ENCODE measurements at places on chromosomes 5 and 9.
A peak's percentile ranks its signal among the peaks of the same experiment; 100 is the strongest.

DNA sequence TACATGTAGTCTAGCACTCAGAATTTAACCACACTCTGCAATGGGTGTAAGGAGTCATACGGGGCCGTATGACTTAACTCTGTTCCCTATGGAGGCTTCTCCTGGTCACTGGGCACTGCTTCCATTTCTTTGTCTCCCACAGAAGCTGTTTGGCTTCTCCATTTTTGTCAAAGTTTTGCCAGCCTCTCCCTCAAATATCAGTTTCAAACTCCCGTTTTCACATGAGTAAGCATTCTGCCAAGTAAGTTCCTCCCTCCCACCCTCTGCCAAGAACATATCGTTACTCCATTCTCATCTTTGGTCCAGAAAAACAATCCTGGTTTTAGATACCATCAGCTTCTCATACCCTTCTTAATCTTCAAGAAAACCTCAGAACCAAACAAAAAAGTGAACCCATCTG lies 6.1 kb downstream of the AFAP1L1 start:
- no peak for DNase-seq

DNA sequence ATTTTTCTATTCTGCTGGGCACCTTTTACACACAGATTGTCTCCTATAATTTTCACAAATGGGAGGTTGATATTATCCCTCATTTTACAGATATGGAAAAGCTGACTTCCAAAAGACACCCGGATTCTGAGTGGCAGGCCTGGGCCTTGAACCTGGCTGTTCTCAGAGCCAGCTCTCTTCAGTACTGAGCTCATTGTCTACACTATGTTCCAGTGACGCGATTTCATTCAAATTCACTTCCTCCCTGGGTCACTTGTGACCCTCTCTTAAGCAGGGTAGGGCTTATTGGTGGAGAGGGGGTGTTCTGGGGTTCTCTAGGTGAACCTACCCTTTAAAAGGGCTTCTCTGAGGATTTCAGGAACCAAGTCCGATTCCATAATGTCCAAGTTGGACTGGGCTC lies 70.2 kb downstream of the ANKRD33B start:
- no peak for DNase-seq

DNA sequence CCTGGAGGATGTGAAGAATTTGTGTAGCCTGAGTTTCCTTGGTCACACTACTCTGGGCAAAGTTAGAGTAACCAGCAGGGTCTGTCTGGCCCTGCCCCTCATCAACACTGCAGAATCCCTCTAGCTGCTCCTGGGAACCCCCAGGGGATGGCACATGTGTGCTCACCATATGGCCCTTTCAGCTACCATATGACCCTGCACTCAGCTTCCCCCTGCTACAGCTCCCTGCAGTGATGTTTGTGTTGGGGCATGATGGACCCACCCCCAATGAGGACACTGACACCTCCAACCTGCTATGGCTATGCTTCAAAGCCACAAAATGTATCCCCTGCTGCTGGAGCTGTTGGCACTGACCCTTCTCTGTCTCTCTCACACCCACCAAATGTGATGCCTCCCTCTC lies 152.7 kb downstream of the SNX18 start:
- no peak for DNase-seq

- peak; percentile 62 for DNase-seq
Observed at GRCh38 chr5:10453545-10453944, 11.9 kb downstream of the ROPN1L start.

GRCh38 chr5:10279925-10280720 lies 27.6 kb downstream of the CMBL start:
- no peak for DNase-seq

GRCh38 chr5:56142614-56143372 lies 90.3 kb downstream of the ANKRD55 start:
- no peak for DNase-seq

GRCh38 chr5:83509540-83509939 lies 38.0 kb downstream of the VCAN start:
- DNase-seq: peak; percentile 39

- peak; percentile 38 for DNase-seq
Observed at GRCh38 chr9:15513335-15513734, 2.6 kb upstream of the PSIP1 start.

- DNase-seq: no peak
Observed at GRCh38 chr5:61704289-61704688, 372.2 kb downstream of the ZSWIM6 start.

DNA sequence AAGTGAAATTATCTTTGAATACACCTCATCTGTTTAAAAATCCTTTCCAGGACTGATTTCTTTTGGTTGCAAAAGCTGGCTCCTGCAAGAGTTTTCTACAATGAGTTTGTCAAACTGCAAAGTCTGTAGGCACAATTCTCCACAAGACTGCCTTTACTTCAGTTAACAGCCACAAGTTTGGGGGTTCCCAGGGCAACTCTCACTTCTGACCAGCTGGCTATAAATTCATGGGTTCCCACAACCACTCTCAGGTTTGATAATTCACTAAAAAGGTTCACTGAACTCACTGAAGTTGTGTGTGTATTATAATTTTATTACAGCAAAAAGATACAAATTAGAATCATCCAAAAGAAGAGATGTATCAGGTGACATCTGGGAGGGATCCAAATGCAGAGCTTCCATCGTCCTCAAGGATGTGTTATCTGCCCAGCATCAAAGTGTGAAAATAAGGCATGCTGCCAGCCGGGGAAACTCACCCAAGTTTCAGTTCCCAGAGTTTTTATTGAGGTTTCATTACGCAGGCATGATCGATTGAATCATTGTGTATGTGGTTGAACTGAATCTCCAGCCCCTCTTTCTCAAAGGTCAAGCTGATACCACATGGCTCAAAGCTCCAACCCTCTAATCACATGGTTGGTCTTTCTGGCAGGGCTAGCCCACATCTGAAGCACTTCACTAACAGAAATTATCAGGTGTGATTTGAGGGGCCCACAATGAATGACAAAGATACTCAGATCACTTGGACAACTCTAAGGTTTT lies 19.0 kb upstream of the PSIP1 start:
- DNase-seq: no peak

GRCh38 chr9:764986-765385 lies 76.5 kb upstream of the DMRT1 start:
- no peak for DNase-seq

GRCh38 chr5:104778-105296 lies 12.9 kb downstream of the PLEKHG4B start:
- no peak for DNase-seq

- DNase-seq: peak; percentile 46
Observed at GRCh38 chr9:87324613-87325194, 173.0 kb upstream of the DAPK1 start.

- DNase-seq: no peak
Observed at GRCh38 chr5:53649352-53649751, 88.9 kb downstream of the NDUFS4 start.

DNA sequence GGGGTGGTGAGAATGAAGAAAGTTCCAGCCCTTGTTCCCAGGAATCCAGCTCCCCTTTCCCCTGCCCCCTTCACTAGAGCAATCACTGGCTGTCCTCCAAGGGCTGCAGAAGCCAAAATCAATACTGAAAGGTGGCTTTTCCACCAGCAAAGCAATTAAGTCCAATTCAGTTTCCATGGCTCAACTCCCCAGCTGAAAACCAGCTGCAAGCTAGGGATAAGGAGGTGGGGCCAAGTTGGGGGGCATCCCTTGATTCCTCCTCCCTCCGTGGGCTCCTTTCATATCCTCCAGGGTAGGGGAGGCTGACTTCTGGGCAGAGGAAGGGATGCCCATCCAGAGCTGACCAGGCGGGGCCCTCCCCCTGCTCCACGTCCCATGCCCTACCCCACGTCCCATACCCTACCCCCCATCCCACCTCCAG lies 22.7 kb downstream of the CAMK2A start:
- no peak for DNase-seq

- no peak for DNase-seq
Observed at GRCh38 chr9:111400564-111400898, 70.5 kb upstream of the OR2K2 start.

DNA sequence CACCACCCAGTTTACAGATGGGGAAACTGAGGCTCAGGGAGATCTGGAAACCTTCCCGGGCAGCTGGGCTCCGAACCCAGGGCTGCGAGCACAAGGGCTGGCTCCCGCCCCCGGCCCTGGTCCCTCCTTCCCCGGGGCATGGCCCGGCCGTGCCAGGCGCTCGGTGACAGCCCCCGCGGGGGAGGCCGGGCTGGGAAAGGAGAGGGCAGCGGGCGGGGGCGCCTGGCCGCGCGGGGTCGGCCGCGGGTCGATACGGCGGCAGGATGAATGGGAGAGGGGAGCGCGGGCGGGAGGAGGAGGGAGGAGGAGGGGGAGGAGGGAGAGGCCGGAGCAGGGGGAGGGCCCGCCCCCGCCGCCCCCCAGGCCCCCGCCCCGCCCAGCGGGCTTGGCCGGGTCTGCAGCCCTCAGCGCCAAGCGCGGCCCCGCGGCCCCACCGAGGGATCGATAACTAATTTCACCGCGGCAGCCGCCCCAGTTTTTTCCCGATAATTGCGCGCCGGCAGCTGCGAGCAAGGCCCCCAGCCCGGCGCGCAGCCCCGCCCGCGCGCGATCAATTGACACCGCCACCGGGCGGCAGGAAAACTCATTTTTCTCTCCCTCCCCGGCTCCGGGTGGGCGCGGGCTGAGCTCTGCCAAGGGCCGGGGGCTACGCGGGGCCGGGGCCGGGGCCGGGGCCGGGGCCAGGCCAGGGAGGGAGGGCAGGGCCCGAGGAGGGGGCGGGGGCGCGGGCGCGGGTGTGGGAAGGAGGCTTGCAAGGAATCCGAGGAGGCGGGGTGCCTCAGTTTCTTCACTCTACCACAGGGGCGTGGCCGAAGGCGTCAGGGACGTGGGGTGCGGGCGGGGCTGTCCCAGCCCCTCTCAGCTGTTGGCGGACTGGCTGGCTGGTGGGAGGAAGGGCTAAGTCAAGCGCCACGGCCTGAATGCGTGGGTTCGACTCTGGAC lies 52.1 kb downstream of the C9orf50 start:
- peak; percentile 24 for DNase-seq

DNA sequence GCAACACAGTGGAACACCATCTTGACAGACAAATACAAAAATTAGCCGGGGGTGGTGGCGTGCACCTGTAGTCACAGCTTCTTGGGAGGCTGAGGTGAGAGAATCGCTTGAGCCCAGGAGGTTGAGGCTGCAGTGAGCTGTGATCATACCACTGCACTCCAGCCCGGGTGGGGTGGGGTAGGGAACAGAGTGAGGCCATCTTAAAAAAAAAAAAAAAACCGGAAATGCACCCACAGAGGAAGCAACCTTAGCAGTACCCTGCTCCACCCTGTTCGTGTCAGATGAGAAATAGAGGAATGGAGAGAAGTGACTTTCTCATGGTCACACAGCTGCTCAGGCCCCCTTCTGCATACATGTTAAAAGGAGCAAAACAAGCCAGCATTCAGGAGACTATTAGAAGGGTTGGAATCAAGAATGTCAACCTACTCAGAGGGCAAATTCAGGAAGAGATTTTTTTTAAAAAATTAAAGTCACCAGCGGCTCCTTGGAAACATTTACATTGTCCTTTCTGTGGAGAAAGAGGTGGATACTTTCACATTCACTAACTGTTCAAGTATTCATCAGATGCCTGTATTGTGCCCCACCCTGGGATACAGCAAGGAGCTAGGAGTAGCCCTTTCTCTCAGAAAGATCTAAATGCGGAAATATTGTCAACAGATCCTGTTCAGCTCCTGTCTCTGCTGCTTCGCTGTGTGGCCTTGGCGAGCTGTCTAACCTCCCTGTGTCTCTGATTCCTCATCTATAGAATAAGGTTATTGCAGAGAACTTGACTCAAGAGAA lies 41.0 kb downstream of the CYFIP2 start:
- DNase-seq: no peak

- peak; percentile 78 for DNase-seq
Observed at GRCh38 chr5:99032234-99033013, 103.6 kb upstream of the CHD1 start.

GRCh38 chr5:56900858-56901578 lies 8.4 kb upstream of the SETD9 start:
- peak; percentile 48 for DNase-seq

DNA sequence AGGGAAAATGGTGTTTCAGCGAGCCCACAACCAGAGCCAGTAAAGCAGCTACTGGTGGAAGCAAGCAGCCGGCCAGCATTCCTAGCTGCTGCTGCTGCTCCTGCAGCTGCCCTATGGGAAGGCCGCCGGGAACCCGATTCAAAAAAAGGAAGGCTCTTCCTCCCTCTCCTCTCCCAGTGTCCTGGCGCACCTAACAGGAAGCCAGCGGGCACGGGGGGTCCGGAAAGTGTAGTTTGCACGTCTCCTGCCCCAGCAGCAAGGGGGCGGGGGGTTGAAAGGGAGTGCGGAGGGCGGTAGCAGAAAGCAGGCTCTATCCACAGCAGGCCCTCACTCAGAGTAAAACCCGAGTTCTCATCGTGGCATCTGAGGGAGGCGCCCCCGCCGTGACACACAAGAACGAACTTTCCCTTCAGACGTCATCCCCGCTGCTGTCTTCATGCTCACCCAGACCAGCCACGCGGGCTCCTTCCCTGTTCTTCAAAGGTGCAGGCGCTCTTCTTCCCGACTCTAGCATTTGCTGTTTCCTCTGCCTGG lies 16.5 kb downstream of the GRXCR2 start:
- DNase-seq: no peak

DNA sequence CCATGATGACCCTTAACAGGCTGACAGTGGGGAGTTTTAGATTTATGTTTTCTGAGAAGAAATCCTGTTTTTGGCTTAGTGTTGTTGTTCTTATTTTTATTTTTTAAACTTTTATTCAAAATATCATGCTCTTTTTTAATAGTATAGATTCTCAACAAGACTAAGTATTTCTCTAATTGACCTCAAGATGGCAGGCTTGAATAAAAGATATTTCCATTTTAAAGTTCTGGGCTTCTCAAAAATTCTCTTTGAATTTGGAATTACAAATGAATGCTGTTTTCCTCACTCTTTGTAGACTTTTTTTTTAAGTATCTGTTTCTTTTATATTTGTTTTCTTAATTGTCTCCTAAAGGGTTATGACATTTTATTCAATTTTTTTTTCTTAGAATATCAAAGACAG lies 50.0 kb upstream of the SH3GL2 start:
- DNase-seq: peak; percentile 19

DNA sequence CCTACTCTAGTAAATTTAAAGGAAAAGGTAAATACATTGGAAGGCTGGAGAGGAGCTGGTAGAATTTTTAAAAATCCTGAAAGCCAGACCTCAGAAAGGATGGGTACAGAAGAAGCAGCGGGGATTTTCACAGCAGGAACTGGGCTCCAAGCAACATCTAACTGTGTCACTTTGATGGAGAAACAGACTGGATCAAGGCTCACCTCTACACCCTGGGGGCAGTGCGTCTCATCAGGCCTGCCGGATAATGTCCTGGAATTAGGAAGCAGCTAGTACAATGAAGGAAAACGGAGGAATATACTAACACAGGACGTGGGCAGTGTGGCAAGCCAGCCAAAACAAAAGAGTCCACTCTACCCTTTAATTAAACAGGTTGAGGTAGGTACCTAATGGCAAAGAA lies 463.6 kb downstream of the TAF11L14 start:
- no peak for DNase-seq

DNA sequence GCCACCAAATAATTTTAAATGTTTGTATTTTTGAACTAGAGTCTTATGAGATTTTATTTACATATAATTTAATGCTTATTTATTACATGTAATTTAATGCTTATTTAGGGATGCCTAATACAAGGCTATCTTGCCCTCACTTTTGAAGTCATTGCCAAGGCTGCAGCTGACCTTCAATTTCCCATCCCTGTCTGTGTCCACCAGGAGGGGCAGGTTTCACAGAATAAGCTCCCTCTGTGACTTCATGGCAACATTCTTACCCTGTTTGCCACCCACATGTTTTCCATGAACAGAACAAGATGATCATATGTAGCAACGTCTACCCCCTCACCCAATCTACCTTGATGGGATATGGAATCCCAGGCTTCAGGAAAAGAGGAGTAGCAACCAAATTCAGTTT lies 27.0 kb downstream of the C5 start:
- peak; percentile 29 for DNase-seq

Data from ACHN (cell line).